ENCODE measurements at places on chromosomes 1 and 21.
A peak's percentile ranks its signal among the peaks of the same experiment; 100 is the strongest.

DNA sequence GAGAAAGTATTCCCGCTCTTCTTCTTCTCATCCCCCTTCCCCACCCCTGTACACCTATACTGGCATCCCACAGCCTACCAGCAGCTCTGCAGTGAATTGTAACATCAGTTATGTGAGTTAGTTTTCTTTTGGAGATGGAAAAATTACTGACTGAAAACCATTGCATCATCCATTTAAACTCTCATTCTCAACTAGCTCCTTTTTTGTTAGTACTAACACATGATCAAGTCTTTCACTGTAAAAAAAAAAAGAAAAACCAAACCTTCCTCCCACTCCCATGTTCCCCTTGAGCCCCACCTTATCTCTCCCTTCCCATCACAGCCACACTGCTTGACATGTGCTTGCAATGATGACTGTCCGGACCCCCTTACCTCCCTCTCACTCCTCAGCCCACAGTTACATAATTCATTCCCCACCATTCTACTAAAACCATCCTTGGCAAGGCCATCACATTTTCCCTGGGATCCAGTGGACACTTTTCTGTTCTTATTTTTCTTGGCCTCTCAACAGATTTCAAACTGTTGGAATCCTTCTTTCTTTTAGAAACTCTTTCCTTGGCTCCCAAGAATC lies 23.2 kb upstream of the RAVER2 start:
- H3K4me1 ChIP-seq = no peaks in the 10 kb centered on the region
- no peak for DNase-seq
- no peak overlapping the region for H3K4me3 ChIP-seq
- H3K36me3 ChIP-seq = peaks cover 6% of the 10 kb centered on the region
- peaks cover 67% of the 10 kb centered on the region for H3K27me3 ChIP-seq

- no peaks in the 10 kb centered on the region for H3K4me1 ChIP-seq
- H3K36me3 ChIP-seq = no peaks in the 10 kb centered on the region
- H3K27ac ChIP-seq = no peak overlapping the region
- no peak overlapping the region for H3K4me3 ChIP-seq
- no peaks in the 10 kb centered on the region for H3K27me3 ChIP-seq
These were observed 353.3 kb downstream of the PBX1 start for GRCh38 chr1:164912290-164912689.

GRCh38 chr21:15549671-15550070 lies 180.1 kb upstream of the USP25 start:
- DNase-seq = no peak
- H3K4me3 ChIP-seq = no peak overlapping the region
- H3K4me1 ChIP-seq = peaks cover 6% of the 10 kb centered on the region
- no peaks in the 10 kb centered on the region for H3K27me3 ChIP-seq
- H3K36me3 ChIP-seq = no peaks in the 10 kb centered on the region
- H3K27ac ChIP-seq = no peak overlapping the region

GRCh38 chr1:39940980-39941871 lies 13.7 kb upstream of the MFSD2A start:
- no peaks in the 10 kb centered on the region for H3K36me3 ChIP-seq
- no peak overlapping the region for H3K27ac ChIP-seq
- H3K4me3 ChIP-seq = no peak overlapping the region
- no peak for DNase-seq
- no peaks in the 10 kb centered on the region for H3K27me3 ChIP-seq
- H3K4me1 ChIP-seq = peaks cover 4% of the 10 kb centered on the region

DNA sequence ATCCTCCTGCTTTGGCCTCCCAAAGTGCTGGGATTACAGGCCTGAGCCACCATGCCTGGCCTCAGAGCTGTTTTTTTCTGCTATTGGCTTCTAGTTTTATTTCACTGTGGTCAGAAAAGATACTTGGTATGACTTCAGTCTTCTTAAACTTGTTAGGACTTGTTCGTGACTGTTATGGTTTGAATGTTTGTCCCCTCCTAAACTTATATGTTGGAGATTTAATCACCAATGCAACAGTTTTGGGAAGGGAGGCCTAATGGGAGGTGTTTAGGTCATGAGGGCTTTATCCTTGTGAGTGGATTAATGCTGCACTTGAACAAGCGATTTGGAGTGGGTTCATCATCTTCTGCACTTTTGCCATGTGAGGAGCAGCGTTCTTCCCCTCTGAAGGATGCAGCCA lies 24.5 kb upstream of the SOD1 start:
- H3K4me1 ChIP-seq = no peaks in the 10 kb centered on the region
- peaks cover 7% of the 10 kb centered on the region for H3K27me3 ChIP-seq
- DNase-seq = no peak

- H3K4me1 ChIP-seq = peaks cover 2% of the 10 kb centered on the region
- DNase-seq = no peak
- peak overlapping the region; percentile 5 for H3K4me3 ChIP-seq
- no peaks in the 10 kb centered on the region for H3K27me3 ChIP-seq
- H3K27ac ChIP-seq = no peak overlapping the region
- no peaks in the 10 kb centered on the region for H3K36me3 ChIP-seq
These were observed 328.4 kb downstream of the PLA2G4A start for GRCh38 chr1:187157115-187157514.

DNA sequence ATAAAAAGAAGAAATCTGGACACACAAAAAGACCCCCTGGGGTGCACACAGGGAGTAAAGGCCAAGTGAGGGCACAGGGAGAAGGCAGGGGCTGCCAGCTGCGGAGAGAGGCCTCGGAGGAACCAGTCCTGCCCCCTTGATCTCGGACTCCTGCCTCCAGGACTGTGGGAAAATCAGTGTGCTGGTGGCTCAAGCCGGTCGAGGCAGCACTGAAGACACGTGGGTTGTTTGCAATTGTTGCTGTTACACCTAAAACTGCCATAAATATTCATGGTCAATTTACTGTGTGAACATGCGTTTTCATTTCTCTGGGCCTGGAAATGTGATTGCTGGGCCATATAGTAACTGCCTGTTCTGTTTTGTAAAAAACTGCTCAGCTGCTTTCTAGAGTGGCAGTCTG lies 18.5 kb downstream of the IBA57 start:
- peaks cover 11% of the 10 kb centered on the region for H3K4me1 ChIP-seq
- DNase-seq = no peak
- H3K27me3 ChIP-seq = no peaks in the 10 kb centered on the region
- H3K4me3 ChIP-seq = no peak overlapping the region
- H3K36me3 ChIP-seq = no peaks in the 10 kb centered on the region
- no peak overlapping the region for H3K27ac ChIP-seq

GRCh38 chr1:247491328-247491727 lies 33.4 kb upstream of the OR2B11 start:
- no peak overlapping the region for H3K4me3 ChIP-seq
- H3K27ac ChIP-seq = no peak overlapping the region
- peaks cover 62% of the 10 kb centered on the region for H3K27me3 ChIP-seq
- H3K36me3 ChIP-seq = peaks cover 2% of the 10 kb centered on the region
- no peak for DNase-seq

DNA sequence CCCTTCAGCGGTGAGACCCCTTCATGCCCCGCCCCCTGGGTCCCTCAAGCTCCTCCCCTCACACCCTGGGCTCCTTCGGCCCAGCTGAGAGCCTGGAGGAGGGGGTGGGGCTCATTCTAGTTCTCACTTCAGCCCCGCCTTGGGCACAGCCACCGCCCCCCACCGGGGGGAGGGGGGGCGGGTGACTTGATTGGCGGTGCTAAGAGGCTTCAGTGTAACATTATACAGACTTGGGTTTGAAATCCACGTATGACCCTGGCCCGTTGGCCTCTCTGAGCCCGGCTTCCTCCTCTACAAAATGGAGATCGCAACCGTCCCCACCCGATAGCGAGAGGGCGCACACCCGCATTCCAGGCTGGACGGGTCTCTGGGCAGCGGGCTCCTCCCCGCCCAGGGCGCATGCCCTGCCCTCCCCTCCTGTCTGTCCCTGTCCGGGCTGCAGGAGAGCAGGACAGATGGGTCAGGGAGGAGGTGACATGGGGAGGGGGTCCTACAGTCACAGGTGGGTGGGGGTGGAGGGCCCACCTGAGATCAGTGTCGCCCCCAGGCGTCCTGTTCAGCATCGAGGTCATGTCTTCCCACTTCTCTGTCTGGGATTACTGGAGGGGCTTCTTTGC lies 5.1 kb downstream of the CLCNKB start:
- H3K27me3 ChIP-seq = peaks cover 35% of the 10 kb centered on the region
- peak overlapping the region; percentile 53 for H3K4me3 ChIP-seq
- no peak for DNase-seq
- H3K27ac ChIP-seq = no peak overlapping the region
- H3K36me3 ChIP-seq = peaks cover 4% of the 10 kb centered on the region

DNA sequence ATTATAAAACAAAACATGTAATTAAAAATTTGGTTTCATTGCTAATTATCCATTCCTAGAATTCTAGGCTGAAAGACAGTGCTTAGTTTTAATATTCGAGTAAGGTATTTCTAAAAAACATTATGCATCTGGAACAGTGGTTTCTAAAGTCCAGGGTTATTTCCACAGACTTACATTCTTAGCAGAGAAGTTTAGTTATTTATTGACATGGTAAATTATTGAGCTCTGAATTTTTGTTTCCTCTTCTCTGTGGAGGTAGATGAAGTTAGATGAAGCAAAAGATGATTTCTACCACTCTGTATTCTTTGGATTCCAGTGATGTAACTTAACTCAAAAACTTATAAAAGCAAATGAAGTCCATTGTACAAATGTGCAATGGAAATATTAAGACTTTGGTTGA lies 709.4 kb downstream of the MRPL39 start:
- DNase-seq = no peak
- no peaks in the 10 kb centered on the region for H3K27me3 ChIP-seq
- no peak overlapping the region for H3K27ac ChIP-seq
- no peaks in the 10 kb centered on the region for H3K36me3 ChIP-seq

GRCh38 chr21:29064850-29065481 lies 8.5 kb downstream of the CCT8 start:
- H3K27me3 ChIP-seq = no peaks in the 10 kb centered on the region
- peaks cover 2% of the 10 kb centered on the region for H3K4me1 ChIP-seq
- H3K36me3 ChIP-seq = peaks cover 2% of the 10 kb centered on the region

DNA sequence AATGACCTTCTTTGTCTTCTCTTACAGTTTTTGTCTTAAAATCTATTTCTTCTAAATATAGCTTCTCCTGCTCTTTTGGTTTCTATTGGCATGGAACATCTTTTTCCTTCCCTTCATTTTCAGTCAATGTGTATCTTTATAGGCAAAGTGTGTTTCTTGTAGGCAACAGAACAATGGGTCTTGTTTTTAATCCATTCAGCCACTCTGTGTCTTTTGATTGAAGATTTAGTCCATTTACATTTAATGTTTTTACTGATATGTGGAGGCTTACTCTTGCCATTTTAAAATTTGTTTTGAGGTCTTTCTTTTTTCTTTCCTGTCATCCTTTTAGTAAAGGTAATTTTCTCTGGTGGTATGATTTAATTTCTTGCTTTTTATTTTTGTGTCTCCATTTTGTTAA lies 271.2 kb upstream of the ZP4 start:
- no peaks in the 10 kb centered on the region for H3K36me3 ChIP-seq
- no peak for DNase-seq
- no peak overlapping the region for H3K4me3 ChIP-seq
- H3K4me1 ChIP-seq = no peaks in the 10 kb centered on the region
- no peak overlapping the region for H3K27ac ChIP-seq
- H3K27me3 ChIP-seq = no peaks in the 10 kb centered on the region

DNA sequence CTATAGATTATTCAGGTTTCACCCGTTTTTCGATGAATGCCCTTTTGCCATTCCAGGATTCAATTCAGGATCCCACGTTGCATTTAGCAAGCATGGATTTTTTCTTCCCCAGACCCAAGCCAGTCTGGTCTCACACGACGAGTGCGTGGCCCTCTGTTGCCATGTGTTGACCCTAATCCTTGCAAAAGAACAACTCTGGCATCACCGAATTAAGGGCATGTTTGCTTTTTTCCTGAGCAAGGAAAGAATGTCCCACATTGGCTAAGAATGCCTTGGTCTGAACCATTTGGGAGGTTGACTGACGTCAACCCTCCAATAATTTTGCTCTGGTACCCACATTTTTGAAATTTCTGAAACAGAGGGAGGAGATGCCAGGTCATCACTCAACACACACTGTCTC lies 153.0 kb upstream of the WNT4 start:
- no peak for DNase-seq
- peaks cover 78% of the 10 kb centered on the region for H3K27me3 ChIP-seq
- no peaks in the 10 kb centered on the region for H3K4me1 ChIP-seq
- no peak overlapping the region for H3K27ac ChIP-seq
- H3K36me3 ChIP-seq = peaks cover 9% of the 10 kb centered on the region
- no peak overlapping the region for H3K4me3 ChIP-seq

GRCh38 chr1:214438530-214438929 lies 112.9 kb downstream of the PTPN14 start:
- H3K4me3 ChIP-seq = no peak overlapping the region
- no peaks in the 10 kb centered on the region for H3K36me3 ChIP-seq
- H3K27me3 ChIP-seq = no peaks in the 10 kb centered on the region
- no peak for DNase-seq

GRCh38 chr1:32622806-32623681 lies 27.3 kb downstream of the ZBTB8OS start:
- H3K4me3 ChIP-seq = peak overlapping the region; percentile 39
- no peaks in the 10 kb centered on the region for H3K27me3 ChIP-seq
- DNase-seq = no peak
- peak overlapping the region; percentile 68 for H3K27ac ChIP-seq
- peaks cover 6% of the 10 kb centered on the region for H3K36me3 ChIP-seq

- H3K27ac ChIP-seq = peak within 1 kb of the TSS; percentile 97
- peak within 1 kb of the TSS; percentile 99 for H3K4me3 ChIP-seq
- DNase-seq = peak; percentile 75
- H3K4me1 ChIP-seq = peaks cover 28% of the 10 kb centered on the region
- H3K36me3 ChIP-seq = peaks cover 9% of the 10 kb centered on the region
These were observed at the start of gene LYPLA2 for GRCh38 chr1:23790696-23791515. LYPLA2 (plus strand) TSS chr1:23791145; CDS start chr1:23792683, 1,538 bp downstream.

- H3K27me3 ChIP-seq = peaks cover 68% of the 10 kb centered on the region
- DNase-seq = no peak
- peaks cover 2% of the 10 kb centered on the region for H3K36me3 ChIP-seq
- H3K27ac ChIP-seq = no peak overlapping the region
- no peak overlapping the region for H3K4me3 ChIP-seq
These were observed 981 bp upstream of the KIAA1614 start for GRCh38 chr1:180911640-180912191.

GRCh38 chr1:51669272-51669671 lies 52.4 kb downstream of the OSBPL9 start:
- no peak for DNase-seq
- no peaks in the 10 kb centered on the region for H3K27me3 ChIP-seq
- H3K4me1 ChIP-seq = peaks cover 9% of the 10 kb centered on the region
- no peak overlapping the region for H3K27ac ChIP-seq
- H3K36me3 ChIP-seq = peaks cover 3% of the 10 kb centered on the region

DNA sequence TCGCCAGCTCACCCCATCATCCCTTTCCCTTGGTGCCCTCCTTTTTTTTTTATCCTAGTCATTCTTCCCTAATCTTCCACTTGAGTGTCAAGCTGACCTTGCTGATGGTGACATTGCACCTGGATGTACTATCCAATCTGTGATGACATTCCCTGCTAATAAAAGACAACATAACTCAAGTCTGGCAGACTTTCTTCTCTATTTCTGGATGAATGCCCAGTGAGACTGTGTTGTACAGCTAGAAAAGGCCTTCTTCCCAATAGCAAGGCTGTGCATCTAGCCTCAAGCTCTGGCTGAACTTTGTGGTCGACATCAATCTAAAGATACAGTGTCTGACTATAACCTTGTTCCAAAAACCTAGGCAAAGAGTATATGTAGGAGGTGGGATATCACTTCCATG lies 6.4 kb downstream of the IL24 start:
- DNase-seq = no peak
- peak overlapping the region; percentile 97 for H3K27ac ChIP-seq
- H3K27me3 ChIP-seq = no peaks in the 10 kb centered on the region
- H3K4me1 ChIP-seq = peaks cover 45% of the 10 kb centered on the region

GRCh38 chr21:30209601-30210000 lies 6.3 kb downstream of the CLDN8 start:
- DNase-seq = no peak
- no peak overlapping the region for H3K27ac ChIP-seq
- no peak overlapping the region for H3K4me3 ChIP-seq
- H3K36me3 ChIP-seq = no peaks in the 10 kb centered on the region
- H3K4me1 ChIP-seq = no peaks in the 10 kb centered on the region

Data from T-helper 17 cell (primary cell).